Activated naive CD4-positive, alpha-beta T cell treated with anti-CD3 and anti-CD28 coated beads, Interleukin-2, amount 50 U/mL, for 16 hours (primary cell): ENCODE measurements at places on chromosomes 11 and 22.

GRCh38 chr11:31813391-31814175 is 2.5 kb upstream of the PAX6 start:
- DNase-seq, result no peak

- DNase-seq, result no peak
Measured at GRCh38 chr11:79949574-79949973, 508.7 kb upstream of the TENM4 start.

DNA sequence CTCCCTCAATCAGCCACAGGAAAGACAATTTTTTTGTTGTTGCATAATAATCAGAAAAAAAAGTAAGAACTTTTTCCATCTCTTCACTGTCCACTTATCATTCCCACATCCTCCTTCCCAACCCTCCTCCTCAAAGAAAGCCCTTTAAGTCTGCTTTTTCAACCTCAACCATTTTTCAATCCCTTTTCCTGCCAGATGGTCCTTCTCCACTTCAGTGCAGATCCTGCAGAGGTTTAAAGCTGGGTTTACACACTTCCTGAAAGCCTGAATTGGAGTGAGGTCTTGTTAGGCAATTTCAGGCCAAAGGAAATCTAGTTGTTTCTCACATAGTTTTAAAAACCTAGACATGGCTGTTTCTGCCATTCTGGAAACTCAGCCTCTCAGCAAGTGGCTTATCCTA is 78.3 kb downstream of the RPL27A start:
- no peak for DNase-seq

DNA sequence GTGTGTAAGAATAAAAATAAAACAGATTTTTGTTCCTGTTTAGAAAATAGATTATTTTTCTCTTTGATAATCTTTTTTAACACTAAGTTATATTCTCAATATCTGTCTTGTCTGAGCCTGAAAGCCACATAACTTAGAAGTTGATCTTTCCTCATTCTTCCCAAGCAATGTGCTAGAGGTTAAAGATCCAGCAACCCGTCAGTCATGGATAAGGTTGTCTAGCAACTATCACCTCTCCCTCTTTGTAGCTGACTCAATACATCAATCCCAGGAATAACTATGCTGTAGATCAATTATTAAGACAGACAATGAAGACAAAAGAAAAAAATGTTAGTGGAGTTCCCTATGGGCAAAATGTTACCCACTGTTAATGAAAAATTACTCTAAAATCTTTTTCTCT is 813.1 kb upstream of the CCDC179 start:
- no peak for DNase-seq

DNA sequence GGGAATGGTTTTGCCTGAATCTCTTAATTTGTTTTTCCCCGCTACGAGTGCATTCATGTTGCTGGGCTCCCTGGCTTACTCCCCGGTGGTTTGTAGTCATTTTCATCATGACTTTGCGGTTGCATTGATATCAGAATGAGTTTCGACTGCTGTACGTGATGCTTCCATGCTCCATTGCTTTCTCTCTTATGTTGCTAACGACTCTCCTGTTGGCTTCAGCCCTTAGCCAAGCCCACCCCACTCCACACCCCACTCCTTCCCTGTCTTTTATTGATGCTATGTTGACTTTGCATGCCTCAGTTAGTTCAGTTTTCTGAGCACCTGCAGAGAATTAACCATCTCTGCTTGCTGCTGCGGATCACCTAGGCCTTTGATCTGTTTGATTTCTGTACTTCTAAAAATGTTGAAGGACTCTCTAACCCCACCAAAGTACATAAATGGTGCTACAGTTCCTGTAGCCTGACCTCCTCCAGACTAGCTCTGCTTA is 65.3 kb downstream of the ARFGAP2 start:
- DNase-seq, result no peak

GRCh38 chr22:46350121-46350520 is 14.6 kb downstream of the TRMU start:
- DNase-seq, result no peak

DNA sequence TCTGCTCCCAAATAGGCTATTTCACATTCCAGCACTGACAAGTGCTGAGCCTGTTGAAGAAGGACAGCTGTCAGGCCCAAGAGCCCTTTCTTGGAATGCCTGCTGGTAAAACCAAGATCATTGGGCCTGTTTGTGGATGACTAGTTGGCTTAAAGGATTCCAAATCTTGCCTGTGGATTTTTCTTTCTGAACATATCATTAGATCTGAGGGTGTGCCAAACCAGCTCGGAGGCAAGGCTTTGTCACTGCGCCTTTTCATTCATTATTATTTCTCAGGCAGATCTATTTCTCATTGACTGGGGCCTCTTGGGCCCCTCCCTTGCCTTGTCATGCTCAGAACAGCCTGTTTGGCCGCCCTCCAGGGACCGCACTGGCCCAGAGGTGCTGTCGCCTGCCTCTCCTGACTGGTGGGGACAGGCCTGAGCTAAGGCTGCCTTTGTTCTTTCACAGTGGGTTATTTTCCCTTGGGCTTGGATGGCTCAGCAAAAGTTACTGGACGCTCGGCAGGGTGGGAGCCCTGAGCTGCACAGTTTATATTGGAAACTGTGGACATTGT is 222.7 kb upstream of the SESN3 start:
- no peak for DNase-seq

DNA sequence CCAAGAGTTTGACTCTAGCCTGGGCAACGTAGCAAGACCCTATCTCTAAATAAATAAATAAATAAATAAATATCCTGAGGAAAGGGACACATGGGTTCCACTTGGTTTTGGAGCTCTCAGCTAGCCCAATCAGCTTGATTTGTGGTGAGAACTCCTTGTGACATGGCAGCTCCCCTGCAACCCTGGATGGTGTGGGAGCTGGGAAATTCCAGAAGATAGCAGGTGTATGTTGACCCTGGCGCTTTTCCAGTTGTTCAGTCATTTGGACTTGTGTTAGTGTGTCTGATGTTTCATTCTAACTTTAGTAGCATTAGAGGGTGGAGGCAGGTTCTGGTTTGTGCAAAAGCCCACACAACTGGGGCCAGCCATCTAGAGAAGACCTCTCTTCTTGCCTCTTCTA is 148.5 kb upstream of the NCAM1 start:
- DNase-seq, result no peak

DNA sequence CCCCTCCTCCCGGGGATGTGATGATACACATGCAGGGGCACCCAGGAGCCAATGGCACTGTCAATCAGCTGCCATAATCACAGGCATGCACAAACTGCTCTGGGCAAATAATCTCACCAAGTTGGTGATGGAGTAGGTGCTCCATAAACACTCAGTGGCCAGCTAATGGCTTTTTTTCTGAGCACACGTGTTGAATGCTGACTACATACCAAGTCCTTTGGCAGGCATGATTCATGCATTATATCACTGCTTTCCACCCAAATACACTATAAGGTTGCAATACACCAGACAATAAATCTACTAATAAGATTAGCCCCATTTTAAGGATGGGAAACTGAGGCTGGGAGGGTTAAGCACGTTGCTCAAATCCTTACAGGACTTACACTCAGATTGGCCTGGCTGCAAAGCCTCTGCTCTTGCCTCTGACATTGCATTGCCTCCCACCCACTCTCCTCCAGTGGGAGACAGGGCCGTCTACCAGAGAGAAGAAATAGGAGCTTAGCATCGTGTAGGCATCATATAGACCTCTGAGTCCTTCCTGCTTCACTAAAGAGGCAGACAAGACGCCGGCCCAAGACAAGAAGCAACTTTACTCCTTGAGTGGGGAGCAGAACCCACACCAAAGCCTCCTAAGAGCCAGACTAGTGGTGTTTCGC is 32.7 kb upstream of the ACCSL start:
- DNase-seq, result no peak

- DNase-seq, result no peak
Measured at GRCh38 chr11:83222499-83222898, 29.0 kb downstream of the ANKRD42 start.

- no peak for DNase-seq
Measured at GRCh38 chr11:64539711-64540427, 51.2 kb upstream of the SLC22A12 start.

GRCh38 chr11:75536786-75537641 is 11.3 kb upstream of the GDPD5 start:
- no peak for DNase-seq

- DNase-seq, result no peak
Measured at GRCh38 chr22:21077884-21078508, 32.2 kb downstream of the LRRC74B start.

GRCh38 chr22:34036931-34037330 is 116.7 kb upstream of the LARGE1 start:
- no peak for DNase-seq

DNA sequence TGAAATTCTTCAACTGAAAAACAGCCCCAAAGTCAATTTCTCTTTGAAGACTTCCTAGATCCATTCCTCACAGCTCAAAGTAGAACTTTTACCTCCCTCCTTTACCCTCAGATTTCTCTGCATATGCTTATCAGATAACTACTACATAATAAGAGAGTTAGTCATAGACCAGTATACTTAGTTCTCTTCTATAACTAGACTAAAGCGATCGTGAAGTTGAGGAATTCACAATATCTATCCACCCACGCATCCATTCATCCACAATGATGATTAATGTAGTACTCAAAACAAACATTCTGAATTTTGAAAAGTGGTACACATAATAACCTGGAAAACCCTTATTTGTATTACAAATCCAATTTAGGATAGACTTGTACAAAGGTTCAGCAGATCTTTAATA is 800.9 kb upstream of the TENM4 start:
- DNase-seq, result no peak

- DNase-seq, result no peak
Measured at GRCh38 chr11:12827929-12828812, 153.9 kb downstream of the TEAD1 start.

- no peak for DNase-seq
Measured at GRCh38 chr11:123185326-123185725, 9.7 kb downstream of the CLMP start.

DNA sequence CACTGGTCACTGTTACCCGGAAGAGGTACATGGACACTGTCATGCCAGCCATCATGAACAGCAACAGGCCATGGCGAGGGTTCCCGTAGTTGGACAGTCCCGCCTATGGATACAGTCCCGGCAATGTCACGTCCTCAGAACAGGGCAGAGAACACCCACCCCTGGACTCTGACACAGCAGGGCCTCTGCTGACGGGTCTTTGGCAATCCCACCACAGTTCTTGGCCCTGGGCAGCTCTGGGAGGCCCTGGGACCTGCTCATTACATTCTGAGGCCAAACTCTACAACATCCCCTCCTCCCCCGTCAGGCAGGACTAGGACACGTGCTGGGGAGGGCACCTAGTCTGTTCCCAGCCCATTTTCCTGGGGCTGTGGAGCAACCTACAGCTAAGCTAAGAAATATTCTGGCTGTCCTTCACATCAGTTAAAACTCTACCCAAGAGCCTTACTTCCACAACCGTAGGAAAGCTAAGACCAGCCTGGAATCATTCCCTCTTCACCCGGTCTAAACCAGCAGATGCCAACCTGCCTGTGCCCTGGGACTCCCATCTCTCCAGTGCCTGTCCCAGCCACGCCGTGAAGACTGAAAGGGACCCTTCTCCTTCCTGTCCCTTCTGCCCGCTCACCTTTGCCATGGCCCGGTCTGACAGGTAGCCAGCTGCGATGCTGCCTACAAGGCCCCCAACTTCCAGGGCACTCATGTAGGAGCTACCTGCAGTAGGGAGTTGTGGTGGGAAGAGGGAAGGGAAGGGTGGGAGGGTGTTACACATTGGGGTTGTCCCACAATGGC is 4.5 kb downstream of the SLC37A4 start:
- DNase-seq, result no peak

DNA sequence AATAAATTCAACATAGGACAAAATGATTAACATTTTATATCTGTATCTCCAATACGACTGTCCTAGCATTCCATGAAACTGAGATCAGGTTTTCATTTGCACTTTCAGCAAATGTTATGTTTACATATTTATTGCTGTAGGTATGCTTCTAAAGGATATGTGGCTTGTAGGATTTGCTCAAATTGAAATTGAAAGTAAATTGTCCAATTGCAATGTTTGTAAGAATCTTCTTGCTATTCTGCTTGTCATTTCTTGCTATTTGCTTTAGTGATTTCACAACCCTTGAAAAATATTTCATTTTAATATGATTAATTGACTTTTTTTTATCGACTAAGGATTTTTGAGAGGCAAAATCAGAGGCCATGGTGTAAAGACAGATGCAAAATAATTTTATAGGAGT is 904.2 kb upstream of the RAG2 start:
- no peak for DNase-seq

- no peak for DNase-seq
Measured at GRCh38 chr11:125281831-125282595, 117.5 kb downstream of the PKNOX2 start.

GRCh38 chr22:36963302-36963701 is 49.9 kb downstream of the CSF2RB start:
- DNase-seq, result no peak

DNA sequence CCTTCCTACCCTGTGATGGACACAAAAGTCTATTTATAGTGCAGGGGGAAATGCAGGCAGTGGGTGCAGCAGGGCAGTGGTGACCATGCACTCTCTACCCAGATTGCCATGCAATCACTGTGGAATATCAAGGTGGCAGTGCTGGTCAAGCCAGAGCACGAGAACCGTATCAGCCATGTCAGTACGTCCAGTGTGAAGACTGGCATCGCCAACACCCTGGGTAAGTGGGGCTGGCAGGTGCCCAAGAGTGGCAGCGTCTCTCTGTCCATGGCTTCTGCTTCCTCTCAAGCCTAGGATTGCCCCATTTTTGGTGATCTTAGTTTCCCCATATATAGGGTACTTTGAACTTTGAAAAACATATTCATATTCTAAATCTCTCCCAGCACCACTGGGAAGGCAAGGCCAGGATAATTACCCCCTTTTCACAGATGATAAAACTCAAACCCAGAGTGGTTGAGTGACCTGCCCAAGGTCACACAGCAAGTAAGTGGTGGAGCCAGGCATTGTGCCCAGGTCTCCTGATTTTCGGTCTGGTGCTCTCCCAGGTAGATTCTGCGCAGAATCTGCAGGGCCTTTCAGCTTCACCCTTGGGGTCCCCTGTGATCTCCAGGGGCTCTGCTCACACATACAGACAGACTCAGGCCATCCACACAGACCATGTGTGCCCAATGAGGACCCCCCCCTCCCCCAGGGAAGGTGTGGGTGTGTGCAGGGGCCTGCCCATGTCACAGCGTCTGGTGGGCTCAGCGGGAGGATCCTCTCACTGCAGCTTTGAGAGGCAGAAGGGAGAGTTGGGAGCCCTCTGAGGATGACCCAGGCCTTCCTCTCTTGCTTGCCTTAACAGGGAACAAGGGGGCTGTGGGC is 7.1 kb downstream of the INPPL1 start:
- no peak for DNase-seq

GRCh38 chr11:111735262-111736116 is 30.7 kb downstream of the PPP2R1B start:
- DNase-seq, result no peak

DNA sequence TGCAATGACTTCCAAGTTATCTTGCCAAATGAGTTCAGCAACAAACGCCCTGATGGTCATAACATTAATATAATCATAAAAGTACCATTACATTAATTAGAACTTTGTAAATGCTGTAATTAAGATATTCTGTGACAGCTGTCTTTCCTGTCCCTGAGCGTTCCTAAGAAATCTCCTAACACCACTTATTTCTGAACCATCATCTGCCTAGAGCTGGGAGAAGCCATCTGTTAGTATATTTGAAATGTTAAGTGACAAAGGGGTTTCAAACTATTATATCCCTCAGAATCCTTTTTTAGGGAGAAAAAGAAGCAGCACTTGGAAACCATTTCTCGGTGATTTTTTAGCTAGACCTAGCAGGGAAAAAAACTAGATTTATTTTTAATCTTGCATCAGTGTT is 657.5 kb downstream of the FAM181B start:
- no peak for DNase-seq
